ENCODE measurements at places on chromosomes 3 and 15.

DNA sequence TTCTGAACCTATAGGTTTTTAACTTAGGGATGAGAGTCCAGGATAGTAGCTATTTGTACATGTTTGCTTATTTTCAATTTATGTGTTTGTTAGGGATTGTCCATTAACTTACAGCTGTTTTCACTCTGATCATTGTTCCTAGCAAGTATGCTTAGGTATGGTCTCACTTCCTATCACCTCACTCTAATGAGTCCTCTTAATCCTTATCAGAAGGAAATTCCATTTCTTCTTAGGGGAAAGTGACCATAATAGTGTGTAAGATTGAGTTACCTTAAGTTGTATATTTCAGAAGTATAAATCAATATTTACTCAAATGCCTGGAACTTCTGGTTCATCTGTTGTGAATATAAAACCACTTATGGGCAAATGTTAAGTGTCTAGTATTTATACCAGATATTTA lies 53.0 kb downstream of the PIAS1 start:
- no peak for DNase-seq

DNA sequence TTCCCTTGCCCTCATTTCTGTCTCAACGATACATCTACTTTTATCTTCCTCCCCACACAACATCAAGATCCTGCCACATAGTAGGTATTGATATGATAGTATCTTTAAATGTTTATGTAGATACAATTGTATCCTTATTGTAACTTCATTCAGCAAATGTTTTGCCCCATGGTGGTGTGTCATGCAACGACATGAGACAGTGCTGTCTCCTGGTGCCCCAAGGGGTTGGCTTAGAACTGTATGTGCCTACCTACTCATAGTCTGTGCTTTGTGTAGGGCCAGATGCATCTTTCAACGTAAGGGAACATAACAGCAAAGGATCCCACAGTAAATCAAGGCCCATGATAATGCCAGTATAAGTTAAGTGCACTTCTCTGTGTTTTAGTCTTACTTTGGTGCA lies 2.8 kb upstream of the CD47 start:
- no peak for DNase-seq

DNA sequence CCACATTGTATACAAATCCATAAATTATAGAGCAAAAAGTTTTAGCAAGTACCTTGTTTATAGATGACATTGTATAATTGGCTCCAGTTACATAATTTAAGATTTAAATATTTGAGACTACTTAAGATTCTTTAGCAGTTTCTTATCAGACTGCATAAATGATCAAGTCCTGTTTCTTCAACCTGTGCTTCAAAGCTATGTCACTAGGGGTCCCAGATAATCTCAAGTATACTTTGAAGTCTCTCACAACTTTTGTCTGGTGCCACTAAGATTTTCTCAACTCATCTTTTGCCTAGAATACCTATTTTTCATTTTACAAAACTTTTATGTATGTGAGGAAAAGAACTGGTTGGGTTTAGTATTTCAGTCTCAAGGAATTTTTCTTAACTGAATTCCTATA lies 205.5 kb downstream of the STAG1 start:
- DNase-seq = no peak

- no peak for DNase-seq
These were observed 5.3 kb downstream of the CHST2 start for GRCh38 chr3:143124601-143125520.

GRCh38 chr3:16433701-16434151 lies 79.8 kb downstream of the RFTN1 start:
- DNase-seq = no peak

- DNase-seq = no peak
These were observed 129.1 kb downstream of the MECOM start for GRCh38 chr3:169534439-169534838.

GRCh38 chr3:128895843-128896697 lies 16.6 kb downstream of the ACAD9 start:
- no peak for DNase-seq

- no peak for DNase-seq
These were observed at the start of gene PROK2 for GRCh38 chr3:71784914-71785531. Gene PROK2 (minus strand): TSS chr3:71785148. CDS start chr3:71785052, 96 bp downstream.

GRCh38 chr3:43210049-43211027 lies 76.0 kb upstream of the SNRK start:
- DNase-seq = no peak

DNA sequence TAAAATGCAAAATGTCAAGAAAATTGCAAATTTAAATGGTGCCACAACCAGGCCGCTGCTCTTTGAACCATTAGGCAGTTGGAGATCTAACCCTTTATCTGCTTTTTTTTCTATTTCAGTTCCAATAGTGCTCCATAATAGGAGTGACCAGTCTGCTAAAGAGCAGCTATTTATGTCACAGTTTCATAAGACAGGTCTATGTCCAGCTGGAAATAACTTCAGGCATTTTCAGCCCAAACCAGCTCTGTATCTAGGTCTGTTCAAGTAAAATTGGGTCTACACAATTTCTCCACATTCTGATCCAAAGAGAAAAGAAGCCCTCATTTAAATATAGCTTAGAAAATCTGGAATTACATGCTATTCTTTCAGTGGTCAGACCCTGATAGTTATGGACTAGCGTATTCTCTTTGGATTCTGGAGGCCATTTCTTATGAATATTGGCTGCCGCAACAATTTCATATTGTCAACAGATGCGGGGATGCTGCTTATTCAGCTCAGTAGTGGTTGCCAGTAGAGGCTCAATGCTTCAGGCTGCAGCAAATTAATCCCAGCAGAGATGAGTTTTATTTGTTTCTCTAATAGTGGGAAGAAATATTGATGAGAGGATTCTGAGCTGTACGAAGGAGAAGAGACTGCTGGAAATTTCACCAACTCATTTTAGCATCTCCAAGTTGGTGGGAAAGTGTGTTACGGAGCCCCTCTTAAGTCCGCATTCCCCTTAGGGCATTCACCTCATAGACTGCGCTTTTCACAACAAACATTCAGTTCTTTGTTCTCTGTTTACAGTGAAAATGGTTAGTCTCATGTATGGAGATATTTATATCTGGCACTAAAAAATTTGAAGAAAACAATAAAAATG lies 887.0 kb downstream of the ROBO1 start:
- no peak for DNase-seq

DNA sequence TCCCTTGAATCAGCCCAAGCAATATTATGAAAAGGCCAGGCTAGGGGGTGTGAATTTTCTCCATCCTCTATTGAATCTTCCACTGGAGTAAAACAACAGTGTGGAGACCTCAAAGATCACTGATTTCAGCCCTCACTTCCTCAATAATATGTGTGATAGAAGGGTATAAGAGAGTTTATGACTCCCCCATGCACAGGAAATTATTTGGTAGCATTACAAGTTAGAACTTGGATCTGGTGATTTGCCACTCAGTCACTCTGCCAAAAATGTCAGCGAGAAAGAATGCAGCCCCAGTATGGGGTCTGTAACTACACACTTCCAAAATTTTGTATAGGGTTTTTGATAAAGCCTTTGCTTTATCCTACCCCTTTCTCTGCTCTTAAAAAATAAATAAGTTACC lies 81.0 kb upstream of the KCNMB2 start:
- DNase-seq = no peak
